ENCODE measurements at places on chromosomes 16 and 17.

DNA sequence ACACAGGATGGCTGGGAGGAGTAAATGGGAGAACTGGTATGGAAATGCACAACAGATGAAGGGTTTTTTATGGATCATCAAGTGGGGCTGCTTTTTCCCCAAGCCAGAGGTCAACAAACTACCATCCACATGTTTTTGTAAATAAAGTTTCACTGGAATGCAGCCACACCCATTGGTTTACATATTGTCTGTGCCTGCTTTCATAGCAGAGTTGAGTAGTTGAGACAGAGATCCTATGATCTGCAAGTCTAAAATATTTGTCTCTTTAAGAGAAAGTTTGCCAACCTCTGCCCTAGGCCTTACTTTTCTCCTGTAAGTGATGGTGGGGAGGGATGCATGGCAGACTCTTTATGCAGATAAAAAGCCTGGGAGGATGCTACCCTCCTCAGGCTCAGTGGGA, 341.4 kb downstream of the CA10 start:
- no peak for DNase-seq

- DNase-seq: no peak
These were observed 18.8 kb downstream of the MPP2 start for GRCh38 chr17:43888548-43888947.

- peak; percentile 81 for DNase-seq
These were observed 1028.1 kb upstream of the EEF2KMT start for GRCh38 chr16:6125483-6126259.

- DNase-seq: no peak
These were observed at the start of gene MYOCD for GRCh38 chr17:12665263-12666210. MYOCD (plus strand) TSS chr17:12665890; CDS start chr17:12666189, 299 bp downstream.

GRCh38 chr16:77711179-77711578, 11.1 kb upstream of the NUDT7 start:
- DNase-seq: no peak

DNA sequence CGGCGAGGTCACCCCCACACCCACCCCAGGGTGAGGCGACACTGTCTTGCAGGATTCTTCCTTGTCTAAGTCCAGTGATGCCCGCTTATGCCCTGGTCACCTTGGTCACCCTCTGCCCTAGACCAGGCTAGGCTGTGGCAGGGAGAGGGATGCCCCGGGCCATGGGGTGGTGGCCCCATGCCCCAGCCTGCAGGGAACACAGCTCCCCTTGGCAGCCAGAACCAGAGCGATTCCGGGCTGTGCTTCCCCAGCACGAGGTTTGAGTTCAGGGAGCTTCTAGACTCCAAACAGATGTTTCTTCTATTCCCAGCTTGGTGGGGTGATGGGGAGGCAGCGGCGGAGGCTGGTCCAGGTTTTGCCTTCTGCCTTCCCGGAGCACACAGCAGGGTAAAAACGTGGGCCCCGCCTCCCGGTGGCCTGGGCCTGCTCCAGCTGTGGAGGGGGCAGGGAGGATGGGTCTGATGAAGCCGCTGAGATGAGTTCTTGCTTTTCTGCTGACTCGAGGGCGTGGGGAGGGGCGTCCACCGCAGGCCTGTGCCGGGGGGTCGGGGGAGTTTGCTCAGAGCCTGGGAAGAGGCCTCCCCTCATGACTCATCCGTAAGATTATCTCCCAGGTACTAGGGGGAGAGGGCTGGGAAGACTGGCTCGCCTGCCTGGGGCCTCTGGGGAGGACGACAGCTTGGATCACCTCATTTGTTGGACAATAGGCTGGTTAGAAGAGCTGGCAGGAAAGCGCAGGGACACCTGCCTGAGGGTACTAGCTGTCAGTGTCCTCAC, 15.4 kb downstream of the SMTNL2 start:
- peak; percentile 17 for DNase-seq

DNA sequence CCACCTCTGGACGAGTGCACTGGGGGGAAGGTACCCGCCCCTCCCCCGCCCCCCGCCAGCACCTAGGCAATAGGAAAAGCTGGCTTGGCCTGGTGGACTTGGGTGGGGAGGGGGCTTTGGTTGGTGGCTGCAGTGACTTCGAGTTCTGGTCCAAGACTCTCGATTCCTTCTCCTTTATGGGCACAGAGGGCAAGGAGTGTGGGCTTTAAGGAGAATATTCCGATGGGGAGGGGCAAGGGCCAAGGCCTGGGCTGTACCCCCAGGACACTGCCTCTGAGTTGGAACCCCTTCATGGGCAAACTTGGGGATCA, 409 bp downstream of the ACSF2 start:
- DNase-seq: no peak

DNA sequence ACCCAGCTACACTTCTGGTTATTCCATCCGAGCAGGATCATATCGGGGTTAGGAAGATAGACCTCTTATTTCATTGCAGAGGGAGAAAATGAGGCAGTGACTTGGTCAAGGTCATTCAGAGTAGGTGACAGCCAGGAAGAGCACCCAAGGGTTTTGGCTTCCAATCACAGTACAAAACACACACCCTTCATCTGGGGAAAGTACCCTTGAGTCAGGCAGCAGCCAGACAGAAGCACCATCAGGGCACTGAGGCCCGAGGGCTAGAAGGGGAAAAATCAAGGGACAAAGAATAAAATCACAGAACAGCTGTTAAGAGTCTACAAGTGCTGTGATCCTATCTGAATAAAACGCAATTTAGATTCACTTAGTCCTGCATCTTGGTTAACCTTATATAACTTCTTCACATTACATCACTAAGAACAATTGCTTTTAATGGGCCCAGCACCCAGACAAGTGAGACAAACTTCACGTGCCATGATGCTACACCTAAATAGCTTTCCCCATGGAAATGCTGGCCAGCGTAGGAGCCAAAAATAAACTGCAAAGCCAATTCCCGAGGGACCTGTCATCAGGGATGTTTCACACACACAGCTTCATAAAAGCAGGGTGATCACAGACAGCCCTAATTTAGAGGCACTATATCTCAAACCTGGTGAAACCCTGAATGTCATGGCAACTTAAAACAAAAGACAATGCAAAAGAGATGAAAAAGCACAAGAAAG, 4.9 kb downstream of the UBE2O start:
- no peak for DNase-seq

DNA sequence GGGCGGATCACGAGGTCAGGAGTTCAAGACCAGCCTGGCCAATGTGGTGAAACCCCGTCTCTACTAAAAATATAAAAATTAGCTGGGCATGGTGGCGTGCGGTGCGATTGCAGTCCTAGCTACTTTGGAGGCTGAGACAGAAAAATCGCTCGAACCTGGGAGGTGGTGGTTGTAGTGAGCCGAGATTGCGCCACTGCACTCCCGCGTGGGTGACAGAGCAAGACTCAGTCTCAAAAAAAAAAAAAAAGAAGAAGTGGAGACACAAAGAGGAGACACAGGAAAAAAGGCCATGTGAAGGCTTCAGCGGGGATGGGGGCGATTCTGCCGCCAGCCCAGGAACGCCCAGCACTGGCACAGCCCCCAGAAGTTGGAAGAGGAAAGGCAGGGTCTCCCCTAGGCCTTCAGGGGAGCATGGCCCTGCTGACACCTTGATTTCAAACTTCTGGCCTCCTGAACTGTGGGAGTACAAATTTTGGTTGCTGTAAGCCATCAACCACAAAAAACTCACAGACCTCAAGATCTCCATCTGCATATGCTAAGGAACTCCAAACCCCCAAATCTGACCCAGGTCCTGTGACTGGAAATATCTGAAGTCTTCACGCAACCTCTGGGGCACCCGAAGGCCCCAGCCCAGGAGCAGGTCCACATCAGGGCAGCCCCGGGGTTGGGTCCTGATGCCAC, 7.0 kb downstream of the SGSH start:
- DNase-seq: no peak

DNA sequence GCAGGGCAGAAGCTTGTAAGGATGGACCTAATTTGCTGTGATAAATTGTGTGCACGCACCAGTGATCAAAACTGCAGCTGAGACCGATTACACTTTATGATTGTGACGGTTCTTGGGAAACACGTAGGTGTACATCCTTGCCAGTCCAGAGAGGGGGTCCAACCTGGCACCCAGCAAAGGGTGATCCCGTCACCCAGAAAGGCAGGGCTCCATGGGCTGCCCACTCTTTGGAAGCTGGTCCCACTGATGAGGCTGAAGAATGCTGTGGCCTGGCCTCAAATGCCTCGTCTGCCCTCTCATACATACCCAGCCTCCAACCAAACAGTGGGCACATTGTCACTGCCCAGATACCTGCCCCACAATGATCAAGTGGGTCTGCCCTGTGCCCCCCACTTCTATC, 132.0 kb downstream of the C16orf78 start:
- no peak for DNase-seq

GRCh38 chr16:2840914-2841313, 10.8 kb downstream of the ZG16B start:
- DNase-seq: no peak

DNA sequence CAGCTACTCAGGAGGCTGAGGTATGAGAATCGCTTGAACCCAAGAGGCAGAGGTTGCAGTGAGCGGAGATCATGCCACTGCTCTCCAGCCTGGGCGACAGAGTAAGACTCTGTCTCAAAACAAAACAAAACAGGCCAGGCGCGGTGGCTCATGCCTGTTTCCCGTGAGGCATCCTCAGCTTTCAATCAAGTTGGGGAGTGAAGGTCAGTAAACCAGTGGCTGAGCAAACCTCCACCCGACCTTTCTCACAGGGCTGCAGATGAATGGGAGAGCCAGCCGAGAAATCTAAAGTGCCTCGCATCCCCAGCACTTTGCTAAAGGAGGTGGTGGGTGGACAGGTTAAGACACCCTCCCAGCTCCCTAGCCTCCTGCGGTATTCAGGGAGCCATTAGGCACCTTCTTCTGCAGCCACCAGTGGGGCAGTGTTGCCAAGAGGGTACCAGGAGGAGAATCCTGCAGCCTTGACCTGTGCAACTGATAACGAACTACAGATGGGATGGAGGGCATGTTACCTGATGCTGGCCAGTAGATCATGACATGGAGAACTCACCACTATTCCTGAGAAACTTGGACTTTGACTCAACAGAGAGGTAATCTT, 59.0 kb downstream of the KPNA2 start:
- DNase-seq: no peak

GRCh38 chr16:76207270-76207669, 69.9 kb upstream of the CNTNAP4 start:
- peak; percentile 13 for DNase-seq

- DNase-seq: peak; percentile 98
These were observed 336.4 kb downstream of the SEC14L1 start for GRCh38 chr17:77476931-77477805.

DNA sequence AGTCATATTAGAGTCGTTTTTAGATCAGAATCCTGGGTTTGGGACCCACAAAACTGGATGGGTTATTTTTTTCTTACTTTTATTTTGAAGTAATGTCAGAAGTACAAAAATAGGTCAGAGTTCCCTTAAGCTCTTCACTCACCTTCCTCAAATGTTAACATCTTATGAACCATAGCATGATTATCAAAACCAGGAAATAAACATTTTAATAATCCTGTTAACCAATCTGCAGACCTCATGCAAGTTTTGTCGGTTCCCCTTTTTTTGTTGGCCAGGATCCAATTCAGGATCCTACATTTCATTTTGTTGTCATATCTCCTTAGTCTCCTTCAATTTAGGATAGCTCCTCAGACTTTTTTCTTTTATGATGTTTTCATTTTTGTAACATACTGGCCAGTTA, 162.0 kb downstream of the CHD9 start:
- no peak for DNase-seq

- no peak for DNase-seq
These were observed 41.6 kb downstream of the DNAH9 start for GRCh38 chr17:11639736-11640462.

DNA sequence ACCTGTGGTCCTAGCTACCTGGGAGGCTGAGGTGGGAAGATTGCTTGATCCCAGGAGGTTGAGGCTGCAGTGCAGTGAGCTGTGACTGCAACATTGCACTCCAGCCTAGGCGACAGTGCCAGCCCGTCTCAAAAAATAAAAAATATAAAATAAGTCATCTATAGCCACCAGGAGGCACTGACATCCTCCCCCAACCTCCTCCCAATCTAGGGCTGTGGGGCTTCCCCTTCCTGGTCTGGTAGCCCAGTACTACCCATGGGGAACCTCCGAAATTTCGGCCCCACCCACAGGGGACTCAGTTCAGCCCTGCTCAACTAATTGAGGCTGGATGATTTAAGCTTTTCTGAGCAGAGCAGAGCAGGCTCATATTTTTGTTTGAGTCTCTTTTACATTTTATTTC, 3.2 kb downstream of the ZSCAN10 start:
- no peak for DNase-seq

- DNase-seq: no peak
These were observed 10.0 kb downstream of the CDC27 start for GRCh38 chr17:47179141-47179540.

GRCh38 chr17:18158022-18158600, 25.5 kb upstream of the ALKBH5 start:
- DNase-seq: peak; percentile 55

DNA sequence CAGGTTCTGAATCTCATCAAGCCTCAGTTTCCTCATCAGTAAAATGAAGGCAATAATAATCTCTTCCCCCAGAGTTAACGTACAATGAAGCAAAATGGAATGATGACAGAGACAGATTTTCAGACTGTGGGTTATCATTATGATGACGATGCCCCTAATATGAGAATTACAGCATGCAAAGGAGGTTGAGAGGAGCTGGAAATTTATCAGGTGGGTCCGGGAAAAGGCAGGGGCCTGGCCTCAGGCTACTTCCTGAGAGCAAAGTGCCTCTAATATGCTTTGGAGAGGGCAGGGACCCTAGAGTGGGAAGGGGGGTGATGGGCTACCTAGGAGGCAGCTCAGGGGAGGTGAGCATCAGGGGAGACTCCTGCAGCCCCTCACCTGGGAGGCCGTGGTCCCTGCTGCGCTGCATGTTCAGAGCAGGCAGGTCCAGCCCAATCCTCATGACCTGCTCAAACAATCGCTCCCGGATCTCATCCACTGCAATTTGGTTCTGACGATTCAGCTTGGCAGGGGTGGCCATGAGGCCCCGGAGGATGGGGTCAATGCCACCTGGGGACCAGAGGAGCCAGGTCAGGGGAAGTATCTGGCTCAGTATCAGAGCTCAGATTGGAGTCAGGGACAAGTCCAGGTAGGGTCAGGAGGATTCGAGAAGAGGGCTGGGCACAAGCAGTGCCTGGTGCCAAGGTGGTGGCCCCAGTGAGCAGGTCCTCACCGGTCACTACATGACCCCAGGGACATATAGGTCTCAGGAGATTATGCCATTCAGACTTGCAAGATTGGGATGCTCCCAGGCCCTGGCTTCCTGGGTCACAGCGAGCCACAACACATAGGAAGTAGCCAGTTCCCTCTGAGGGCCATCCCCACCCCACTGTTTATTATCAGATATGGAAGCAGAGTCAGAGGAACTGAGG, 8.1 kb downstream of the MPO start:
- no peak for DNase-seq

DNA sequence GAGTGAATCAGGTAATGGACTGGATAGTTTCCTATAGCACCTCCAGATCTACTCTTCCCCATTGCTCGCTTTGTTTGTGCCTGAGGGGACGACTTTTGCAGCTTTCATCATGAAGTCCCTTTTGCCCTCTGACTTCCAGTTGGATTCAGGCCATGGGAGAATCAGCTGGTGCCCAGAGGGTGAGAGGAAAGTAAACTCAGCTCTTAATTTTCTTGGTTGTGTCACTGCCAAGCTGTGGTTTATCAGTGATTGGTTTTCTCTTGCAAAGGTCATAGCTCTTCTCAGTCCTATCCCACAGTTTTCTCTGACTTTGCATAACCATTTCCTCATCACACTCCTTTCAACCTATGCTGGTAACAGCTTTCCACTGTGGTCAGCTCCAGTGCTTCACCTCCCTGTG, 200.1 kb downstream of the KCNJ2 start:
- peak; percentile 17 for DNase-seq

GRCh38 chr17:40464392-40464855, 21.2 kb downstream of the IGFBP4 start:
- no peak for DNase-seq
